GM20000 (cell line): ENCODE measurements at places on chromosomes 7 and 10.

DNA sequence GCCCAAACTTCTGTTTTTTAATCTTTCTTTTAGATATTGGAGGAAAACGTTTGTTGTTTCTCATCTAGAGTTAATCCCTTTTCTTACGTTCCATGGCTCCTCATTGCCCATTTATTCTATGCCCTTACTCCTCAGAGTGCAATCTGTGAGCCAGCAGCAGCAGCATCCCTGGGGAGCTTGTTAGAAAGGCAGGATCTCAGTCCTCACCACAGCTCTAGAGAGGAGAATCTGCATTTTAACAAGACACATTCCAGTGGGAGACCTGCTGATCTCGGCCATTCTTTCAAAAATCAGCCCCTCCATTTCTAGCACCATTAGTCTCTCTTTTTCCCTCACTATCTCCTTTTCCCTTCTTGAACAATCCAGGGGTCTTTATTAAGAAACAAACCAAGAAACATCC, 84.4 kb upstream of the NOBOX start:
- DNase-seq: no peak

- no peak for DNase-seq
Observed at GRCh38 chr7:95901006-95901405, 128.7 kb downstream of the DYNC1I1 start.

DNA sequence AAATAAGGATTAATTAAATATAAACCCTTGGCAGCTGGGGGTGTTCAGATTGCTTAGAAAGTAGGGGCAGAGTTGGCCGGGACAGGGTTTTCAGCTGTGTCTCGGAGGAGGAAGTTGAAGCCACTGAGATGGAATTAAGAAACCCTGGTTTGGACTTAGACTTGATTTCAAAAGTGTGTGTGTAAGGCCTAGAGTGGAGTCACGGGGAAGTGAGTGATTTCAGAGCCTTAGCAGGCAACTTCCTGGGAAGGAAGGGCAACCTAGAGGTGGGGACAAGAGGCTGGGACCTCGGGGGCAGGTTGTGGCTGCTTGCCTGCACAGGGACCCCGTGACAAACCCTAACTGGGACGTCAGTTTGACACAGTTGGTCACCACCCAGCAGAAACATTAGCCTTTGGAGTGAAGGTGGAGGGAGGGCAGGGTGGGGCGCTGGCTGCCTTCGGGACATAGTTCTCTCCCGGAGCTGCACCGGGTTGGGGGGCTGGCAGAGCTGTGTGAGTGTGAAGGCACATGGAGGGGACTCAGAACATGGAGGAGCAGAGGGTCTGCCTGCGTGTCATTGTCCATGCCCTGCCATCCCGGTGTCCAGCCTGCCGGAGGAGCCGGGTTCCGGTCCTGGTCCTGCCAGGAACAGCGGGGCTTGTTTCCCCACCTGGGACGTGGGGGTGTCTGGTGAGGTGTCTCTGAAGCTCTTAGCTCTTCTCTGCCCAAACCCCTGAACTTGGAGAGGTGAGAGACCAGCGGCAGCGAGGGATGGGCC, 1.8 kb downstream of the BRI3 start:
- DNase-seq: no peak

- DNase-seq: no peak
Observed at GRCh38 chr7:70325509-70326101, 727.3 kb downstream of the AUTS2 start.

GRCh38 chr10:79223091-79224048, 123.9 kb upstream of the PPIF start:
- no peak for DNase-seq

DNA sequence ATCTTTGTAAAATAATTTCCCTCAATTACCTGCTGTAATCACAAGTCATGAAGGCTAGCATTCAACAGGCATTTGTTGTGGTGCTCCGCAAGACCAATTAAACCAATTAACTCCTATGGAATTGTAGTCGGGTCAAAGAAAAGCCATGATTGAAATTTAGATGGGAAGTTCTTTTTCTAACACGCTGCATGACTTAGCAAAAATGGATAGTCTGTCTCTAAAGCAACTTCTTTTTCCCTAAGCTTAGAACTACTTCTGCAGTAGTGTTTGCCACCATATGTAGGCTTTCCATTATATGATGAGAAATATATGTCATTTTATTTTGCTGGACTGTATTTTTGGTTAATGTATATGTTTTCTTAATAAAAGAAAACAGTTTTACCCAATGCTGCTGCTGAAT, 119.1 kb downstream of the TSPAN12 start:
- no peak for DNase-seq

DNA sequence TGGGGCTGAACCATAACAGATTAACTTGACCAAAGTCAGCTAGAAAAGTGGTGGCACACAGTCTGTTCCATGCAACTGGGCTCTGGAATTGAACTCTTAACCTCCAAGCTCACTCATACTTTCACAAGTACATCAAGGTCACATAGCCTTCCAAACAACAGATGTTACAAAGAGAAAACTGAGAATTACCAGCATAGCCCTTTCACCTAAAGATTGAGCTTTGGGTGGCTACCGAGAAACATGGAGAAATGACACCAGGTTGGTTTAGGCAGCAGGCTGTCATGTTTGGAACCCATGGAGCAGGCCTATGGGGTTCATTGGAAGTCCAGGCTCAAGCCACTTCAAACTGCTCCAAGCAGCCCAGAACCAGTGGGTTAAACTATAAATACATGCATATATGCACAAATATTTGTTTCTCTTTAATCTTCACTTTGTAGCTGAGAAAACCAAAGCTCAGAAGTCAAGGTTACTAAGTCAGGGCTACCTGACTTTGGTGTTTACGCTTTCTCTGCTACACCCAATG, 59.1 kb downstream of the MALSU1 start:
- no peak for DNase-seq

DNA sequence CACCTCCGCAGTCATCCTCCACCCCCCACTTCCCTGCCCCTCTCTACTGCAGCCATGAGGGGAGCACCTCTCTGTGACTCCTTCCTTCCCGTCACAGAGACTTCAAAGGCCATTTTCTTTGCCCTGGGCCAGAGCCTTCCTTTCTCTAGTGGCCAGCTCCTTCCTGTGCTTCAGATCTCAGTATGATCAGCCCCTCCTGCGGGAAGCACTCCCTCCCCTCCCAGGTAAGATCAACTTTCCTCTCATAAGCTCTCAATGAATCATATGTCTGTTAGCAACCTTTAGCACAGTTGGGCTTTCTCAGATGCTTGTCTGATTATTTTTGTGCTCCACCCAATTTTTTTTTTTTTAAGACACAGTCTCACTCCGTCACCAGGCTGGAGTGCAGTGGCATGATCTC, 241.0 kb upstream of the PRSS1 start:
- no peak for DNase-seq

- DNase-seq: no peak
Observed at GRCh38 chr10:6512182-6512581, 67.9 kb downstream of the PRKCQ start.

DNA sequence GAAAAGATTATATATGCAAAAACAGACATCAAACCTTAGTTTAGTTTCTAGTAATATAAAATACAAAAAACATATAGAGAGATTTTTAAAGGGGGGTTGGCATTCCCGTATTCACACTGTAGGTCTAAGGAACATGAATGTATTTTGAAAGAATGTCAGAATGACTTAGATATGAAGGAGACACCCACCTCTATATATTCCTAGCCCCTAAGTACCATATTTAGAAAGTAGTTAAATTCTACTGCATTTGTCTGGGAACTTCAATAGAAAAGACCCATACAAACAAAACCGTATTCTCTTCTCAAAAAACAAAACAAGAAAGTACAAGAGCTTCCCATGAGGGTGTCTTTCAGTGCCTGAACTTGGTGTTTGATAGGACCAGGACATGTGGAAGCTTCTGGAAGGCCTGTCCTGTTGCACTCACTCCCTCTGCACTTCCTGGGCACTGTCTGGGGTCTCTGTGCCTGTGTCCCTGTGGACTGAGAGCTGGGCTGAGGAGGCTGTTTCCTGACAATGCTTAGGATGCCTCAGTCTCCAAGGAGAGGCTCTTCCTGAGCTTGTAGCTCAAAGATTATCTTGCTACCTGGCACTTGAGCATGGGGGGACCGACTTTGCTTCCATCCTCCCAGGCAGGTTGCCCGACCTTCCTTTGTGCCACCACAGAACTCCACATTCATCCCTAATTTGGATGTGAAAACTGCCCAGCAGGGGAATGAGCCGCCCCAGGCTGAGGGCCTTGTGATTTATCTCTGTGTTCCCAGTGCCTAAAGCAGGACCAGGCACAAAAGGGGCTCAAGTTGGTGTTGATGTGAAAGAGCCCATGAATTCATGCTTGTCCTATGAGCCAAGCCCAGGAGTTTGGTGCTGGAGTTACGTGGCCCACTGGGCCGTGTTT, 44.4 kb upstream of the KLF6 start:
- no peak for DNase-seq

GRCh38 chr7:141645188-141645587, 56.8 kb downstream of the DENND11 start:
- no peak for DNase-seq

GRCh38 chr10:50516171-50516570, 107.6 kb downstream of the SGMS1 start:
- DNase-seq: no peak

GRCh38 chr10:61855771-61856170, 45.7 kb upstream of the ARID5B start:
- no peak for DNase-seq

DNA sequence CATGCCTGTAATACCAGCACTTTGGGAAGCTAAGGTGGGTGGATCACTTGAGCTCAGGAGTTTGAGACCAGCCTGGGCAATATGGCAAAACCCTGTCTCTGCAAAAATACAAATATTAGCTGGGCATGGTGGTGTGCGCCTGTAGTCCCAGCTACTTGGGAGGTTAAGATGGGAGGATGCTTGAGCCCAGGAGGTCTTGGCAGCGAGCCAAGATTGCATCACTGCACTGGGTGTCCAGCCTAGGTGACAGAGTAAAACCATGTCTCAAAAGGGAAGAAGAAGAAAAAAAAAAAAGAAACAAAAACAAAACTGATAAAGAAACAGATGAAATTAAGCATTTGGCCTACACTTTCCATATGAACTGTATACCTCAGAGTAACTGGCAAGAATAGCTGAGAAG, 319.2 kb downstream of the PARD3 start:
- DNase-seq: no peak

- DNase-seq: no peak
Observed at GRCh38 chr7:157300369-157300825, 36.4 kb upstream of the DNAJB6 start.

DNA sequence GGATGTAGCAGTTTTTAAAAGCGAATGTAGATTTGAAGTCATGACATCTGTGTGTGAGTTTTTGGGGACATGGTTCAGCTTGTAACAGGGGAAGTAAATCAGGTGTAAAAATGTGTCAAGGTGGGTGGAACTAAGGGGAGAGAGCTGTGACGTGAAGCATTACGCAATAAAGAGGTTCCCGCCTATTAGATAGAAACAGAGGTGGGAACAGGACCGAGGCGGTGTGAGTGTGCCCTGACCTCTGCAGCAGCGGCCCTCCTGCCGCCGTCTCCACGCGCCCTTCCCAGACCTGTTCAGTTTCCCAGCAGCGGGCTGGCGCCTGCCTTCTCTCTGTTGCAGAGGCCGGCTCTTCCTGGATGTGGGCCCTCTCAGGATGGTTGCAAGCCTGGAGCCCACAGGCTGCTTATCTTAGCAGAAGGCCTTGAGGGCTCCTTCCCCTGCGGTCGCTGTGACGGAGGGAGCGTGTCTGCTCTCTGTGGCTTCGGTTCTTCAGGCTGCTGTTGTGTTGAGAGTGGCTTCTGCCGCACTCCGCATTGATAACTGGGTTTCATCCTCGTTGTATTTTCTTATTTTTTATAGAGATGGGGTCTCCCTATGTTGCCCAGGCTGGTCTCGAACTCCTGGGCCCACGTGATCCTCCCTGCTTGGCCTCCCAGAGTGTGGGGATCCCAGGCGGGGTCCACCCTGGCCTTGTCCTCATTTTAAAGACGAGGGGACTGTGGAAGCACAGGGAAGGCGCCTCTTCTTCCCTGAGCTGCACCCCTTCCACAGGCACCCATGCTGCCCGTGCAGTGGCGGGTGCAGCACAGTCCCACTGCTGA, 65.0 kb downstream of the DNAJB6 start:
- DNase-seq: no peak

DNA sequence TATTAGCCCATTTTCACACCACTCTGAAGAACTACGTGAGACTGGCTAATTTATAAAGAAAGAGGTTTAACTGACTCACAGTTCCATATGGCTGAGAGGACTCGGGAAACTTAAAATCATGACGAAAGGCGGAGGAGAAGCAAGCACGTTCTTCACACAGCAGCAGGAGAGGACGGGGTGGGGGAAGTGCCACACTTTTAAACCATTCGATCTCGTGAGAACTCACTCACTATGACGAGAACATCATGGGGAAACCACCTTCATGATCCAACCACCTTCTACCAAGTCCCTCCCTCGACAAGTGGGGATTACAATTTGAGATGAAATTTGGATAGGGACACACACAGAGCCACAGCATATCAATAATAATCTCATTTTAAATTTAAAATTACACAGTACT, 80.2 kb downstream of the VWDE start:
- DNase-seq: no peak

DNA sequence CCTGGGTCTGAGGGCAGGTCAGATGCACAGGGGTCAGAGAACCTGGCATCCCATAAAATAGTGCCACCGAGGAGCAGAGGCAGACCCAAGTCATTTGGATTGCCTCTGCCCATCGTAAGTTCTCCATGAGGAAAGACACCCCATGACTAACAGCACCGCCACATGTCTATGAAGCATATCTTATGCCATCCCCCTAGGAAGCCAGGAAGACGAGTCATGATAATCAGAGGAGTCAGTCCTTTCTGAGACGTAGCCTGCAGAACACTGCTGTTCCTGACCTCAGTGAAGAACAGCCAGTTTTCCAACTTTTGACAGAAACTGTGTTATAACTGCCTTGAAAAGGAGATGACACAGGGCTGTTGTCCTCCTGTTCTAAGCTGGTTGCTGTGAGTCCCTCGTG, 51.2 kb downstream of the INSYN2A start:
- DNase-seq: no peak

GRCh38 chr10:78980815-78981214, 88.0 kb upstream of the ZMIZ1 start:
- DNase-seq: no peak

GRCh38 chr7:154287356-154287755, 235.2 kb downstream of the DPP6 start:
- no peak for DNase-seq

DNA sequence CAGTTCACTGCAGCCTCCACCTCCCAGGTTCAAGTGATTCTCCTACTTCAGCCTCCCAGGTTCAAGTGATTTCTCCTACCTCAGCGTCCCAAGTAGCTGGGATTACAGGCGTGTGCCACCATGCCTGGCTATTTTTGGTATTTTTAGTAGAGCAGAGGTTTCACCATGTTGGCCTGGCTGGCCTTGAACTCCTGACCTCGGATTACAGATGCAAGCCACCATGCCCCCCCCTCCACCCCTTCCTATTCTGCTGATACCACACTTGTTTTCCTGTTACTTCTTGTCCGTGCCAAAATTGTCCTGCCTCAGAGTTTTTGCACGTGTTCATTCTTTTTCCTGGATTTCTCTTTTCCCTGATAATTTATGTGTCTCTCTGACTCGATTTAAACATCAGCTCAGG, 62.5 kb downstream of the R3HCC1L start:
- no peak for DNase-seq

GRCh38 chr7:131327049-131327625, 539 bp upstream of the MKLN1 start:
- peak; percentile 42 for DNase-seq
